AG09309 (cell line): ENCODE measurements at places on chromosomes 2 and 18.

DNA sequence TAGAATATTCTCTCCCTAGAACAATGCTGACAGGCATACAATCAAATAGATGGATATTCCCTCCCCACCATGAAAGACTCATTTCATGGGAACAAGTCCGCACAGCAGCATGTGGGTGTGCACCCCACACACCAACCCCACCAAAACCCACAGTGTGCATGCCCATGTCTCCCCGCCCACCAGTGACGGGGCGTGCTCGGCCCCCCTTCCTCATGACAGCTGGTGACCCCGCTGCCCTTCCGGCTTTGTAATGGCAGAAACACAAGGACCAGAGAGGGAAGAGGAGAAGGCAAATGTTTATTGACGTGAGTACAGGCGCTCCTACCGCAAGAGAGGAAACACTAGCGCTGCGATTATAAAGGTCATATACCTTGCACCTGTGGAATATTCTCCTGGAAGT, 30.8 kb upstream of the ODC1 start:
- DNase-seq = no peak

DNA sequence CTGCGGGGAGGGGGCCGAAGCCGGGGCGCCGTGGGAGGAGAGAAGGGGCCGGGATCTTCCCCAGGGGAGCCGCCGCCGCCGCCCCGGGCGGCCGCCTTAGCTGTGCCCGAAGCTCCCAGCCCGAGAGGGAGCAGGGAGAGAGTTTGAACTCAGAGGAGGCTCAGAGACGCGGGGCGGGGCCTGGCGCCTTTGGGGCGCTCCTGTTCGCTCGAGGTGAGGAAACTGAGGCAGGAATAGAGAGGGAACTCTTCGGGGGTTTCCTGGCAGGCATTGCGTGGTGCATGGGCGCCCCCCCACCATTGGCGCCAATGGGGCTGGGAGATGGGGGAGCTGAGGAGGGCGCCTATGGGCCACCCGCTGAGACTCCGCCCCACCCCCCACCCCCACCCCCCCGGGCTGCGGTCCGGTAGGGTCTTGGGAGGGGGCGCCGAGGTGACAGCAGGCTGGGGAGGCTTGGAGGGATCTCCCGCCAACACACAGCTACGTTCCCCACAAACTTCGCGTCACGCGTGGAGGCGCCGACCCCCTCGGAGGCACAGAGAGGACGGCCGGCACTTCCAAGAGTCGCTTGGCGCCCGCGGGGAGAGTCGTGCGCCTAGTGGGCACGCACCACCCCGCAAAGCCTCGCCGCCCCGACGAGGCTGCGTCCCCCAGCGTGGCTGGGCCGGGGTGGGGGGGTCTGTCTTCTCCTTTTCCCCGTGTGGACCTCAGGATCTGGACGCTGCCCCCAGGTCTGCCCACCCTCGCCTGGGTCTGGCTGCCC, 680 bp downstream of the CTDSP1 start:
- no peak for DNase-seq

DNA sequence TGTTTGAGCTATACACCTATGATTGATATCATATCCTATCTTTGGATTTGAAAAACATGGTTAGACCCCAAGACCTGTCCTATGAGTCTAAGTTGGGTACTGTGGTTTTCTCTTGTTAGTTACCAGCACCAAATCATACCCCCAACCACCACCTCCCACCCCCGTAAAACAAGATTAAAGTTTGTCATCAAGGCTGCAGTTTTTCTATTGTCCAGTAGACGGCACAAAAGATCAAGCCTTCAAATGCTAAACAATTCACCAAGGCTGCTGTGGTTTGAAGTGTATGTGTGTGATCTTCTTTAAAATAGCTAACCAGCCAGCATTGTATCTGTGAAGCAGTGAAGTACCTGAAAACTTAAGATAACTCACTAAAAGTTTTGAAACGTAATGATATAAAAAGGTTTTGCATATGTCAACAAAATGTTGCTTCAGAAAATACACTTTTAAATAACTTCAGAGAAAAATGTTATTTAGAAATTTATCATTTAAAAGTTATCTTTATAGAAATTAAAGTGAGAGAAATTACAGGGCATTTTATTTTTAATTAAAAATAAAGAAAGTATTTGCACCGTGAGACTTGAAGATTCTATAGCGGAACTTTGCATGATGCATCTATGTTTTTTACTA, 5.8 kb upstream of the MEIS1 start:
- DNase-seq = no peak

- DNase-seq = peak; percentile 90
Observed at GRCh38 chr2:30113617-30114293, 33.1 kb upstream of the YPEL5 start.

- no peak for DNase-seq
Observed at GRCh38 chr2:72211350-72211749, 63.7 kb upstream of the CYP26B1 start.

DNA sequence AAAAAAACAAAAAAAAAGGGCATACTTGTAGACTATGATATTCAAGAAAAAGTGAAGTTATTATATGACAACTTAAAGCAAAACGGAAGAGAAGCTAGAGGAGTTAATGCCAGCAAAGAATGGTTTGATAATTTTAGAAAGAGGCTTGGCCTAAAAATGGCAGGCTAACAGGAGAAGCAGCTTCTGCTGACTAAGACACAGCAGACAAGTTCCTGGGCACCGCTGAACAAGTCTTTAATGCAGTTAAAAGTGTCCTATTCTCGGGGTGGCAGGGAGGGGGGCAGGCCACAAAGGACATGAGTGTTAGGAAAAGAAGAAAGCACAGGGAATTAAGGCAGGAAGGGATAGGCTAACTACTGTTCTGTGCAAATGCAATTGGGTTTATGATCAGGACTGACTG, 50.3 kb upstream of the GAREM2 start:
- DNase-seq = no peak

- no peak for DNase-seq
Observed at GRCh38 chr2:148920559-148920958, 45.5 kb downstream of the KIF5C start.

DNA sequence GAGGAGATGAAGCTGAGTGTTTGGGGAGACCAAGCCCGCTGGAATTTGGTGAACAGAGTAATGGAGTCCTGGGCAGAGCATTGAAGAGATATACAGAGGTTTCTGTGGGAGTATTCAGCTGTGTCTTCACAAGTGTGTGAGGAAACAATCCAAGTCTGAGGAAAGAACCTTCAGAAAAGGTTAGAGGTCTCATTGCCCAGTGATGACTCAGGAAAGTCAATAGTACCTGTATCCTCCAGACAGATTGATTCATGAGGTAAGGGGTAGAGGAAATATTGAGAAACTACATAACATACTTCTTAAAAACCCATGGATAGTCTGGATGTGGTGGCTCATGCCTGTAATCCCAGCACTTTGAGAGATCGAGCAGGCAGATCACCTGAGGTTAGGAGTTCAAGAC, 392.3 kb downstream of the GALNT13 start:
- DNase-seq = no peak

- DNase-seq = no peak
Observed at GRCh38 chr2:160794926-160795325, 301.3 kb upstream of the RBMS1 start.

DNA sequence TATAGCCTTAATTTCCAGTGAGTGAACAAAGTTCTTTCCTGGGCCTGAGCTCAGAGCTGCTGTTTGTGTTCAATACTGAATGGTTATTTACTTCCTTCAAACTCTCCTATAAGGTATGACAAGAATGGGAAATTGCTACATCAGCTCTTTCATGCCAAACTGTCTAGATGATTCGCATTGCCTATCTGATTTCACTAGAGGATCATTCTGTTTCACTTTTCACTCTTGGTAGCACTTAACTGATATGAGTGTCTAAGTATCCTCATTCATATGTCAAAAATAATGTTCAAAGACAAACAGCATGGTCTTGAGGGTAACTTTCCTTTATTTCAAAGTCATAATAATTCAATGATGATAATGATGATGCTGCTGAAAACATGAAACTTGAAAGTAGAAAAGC, 32.9 kb upstream of the SCG2 start:
- no peak for DNase-seq

GRCh38 chr18:77108001-77108692, 24.4 kb downstream of the MBP start:
- peak; percentile 67 for DNase-seq

- no peak for DNase-seq
Observed at GRCh38 chr2:175176624-175177023, 4.9 kb downstream of the ATP5MC3 start.

DNA sequence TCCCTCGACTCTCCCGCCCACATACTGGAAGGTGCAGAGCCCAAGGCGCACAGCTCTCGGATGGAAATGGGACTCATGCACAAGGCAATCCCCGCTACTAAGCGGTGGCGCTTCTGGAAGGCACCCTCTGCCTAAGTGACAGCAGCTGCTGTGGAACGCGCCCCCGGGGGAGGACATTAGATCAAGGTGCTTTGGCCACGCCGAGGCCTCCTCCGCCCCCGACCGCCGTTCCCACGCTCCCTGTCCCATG, 202 bp downstream of the MCEE start:
- DNase-seq = no peak

DNA sequence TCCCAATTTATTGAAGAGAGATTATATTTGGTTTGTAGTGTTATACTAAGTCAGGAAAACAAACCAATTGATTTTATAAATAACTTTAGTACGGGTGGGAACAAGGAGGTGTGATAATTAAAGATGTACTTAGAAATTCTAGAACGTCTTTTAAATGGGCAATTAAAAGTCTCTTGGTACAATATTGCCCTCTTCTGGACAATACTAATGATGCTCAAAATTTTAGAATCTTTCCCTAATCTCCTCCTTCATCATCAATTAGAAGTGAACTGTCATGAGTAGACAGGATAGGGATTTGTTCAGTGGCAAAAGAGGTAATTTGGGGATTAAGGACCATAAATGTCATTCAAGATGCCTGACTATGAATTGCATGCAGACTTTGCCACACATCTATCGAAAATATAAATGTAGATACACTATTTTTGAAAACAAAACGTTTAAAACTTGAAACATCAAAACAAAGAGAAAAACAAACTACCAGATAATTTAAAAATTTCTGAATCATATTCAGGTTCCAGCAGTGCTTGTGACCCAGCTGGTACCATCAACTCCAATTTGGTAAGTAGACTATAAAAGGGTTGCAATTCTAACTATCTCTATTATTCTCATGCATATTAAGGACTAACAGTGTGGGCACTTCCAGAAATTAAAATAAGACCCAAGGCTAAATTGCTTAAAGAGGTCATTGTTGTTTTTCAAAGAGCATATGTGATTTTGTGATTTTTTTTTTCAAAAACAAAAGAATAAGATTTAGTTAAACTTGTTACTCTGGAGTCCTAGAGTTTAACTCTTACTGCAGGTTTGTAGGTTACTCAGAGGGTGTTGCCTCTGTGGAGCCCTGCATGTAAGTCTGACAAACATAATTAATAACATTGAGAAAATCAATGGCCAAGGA, 123.5 kb downstream of the LAMA3 start:
- DNase-seq = no peak

- DNase-seq = no peak
Observed at GRCh38 chr2:179247318-179248023, 17.2 kb downstream of the SESTD1 start.

DNA sequence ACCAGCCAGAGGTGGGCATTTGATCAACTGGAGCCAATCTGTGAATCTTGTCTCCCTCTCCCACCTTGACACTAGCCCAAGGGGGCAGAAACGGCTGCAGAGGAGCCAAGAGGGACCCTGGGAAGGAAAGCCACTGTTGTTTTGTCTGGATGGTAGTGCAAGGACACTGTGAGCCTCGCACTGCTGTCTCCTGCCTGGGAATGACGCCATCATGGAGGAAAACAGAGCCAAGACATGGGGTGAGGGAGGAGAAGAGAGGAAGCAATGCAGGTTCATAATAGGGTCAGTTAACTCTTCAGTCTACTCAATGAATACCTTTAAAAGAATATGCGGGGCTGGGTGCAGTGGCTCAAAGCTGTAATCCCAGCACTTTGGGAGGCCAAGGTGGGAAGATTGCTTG, 231.1 kb upstream of the AGAP1 start:
- no peak for DNase-seq

DNA sequence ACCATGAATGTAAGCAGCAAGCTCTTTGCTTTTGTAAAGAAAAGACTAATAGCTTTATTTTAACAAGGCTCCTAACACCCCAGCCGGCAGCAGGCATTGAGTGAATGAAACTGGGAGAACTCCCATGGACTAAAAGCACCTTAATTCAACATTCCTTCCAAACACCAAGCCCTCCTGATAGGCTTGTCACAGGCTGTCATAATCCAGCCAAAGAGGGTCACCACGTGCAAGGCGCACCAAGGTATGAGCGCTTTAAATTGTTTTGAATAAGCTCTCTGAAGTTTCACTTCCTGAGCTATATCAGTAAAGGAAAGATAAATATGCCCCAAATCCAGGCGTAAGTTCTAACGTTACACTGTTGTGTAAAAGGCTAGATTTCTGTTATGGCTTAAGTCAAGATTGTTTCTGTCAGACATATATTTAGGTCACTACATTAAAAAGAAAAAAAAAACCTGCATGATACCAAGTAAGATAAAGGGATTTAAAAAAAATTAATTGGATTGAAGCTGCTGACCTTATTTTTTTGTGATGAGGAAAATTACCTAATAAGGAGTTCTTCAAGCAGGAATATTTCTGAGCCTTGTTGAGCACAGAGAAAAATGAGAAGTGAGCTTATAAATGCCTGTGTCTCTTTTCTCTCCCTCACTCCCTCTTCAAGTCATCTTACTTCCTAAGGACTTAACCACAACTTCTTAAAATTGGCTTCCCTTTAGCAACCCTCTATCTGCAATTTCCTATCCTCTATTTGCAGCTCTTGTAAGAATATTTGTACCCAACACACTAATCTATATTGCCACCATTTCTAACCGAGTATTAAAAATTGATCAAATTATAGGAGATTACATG, 136.1 kb upstream of the NRP2 start:
- no peak for DNase-seq

- no peak for DNase-seq
Observed at GRCh38 chr18:10381516-10381915, 72.9 kb upstream of the APCDD1 start.

DNA sequence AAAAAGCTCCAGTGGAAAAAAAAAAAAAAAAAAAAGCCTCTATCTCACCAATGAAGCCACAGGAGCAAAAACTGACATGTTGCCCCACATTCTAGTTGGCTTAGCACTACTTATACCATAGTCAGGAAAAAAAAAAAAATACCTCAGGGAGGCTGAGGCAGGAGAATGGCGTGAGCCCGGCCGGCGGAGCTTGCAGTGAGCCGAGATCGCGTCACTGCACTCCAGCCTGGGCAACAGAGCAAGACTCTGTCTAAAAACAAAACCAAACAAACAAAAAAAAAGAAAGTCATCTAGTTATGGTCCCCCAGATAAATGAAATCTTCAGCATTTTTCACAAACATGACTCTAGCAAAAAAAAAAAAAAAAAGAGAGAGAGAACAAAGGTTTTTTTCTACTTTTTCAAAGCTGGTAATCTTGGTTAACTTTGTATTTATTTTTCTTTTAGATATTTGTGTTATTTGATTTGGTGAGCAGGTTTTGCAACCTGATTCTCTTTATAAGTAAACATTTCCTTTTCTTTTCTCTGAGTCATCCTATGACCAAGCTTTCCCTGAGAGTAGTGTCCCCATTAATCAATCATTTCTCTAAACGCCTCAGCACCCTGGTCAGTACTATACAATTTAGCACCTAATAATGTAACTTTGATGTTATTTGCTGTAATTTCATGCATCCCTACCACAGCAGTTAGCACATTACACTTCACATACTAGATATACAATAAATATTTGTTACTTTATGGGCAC, 273.7 kb upstream of the PIK3C3 start:
- no peak for DNase-seq
